A549 treated with Hydrocortisone at 1 μM for 4 hours (cell line): ENCODE measurements at places on chromosomes 4 and X. TPM values are rescaled to one million over a fixed set of nuclear protein-coding genes. Genes with fewer than 3 reads are reported as not detected.

The CSAG2 gene
- not detected in 5 replicates for total RNA-seq

The SLC26A1 gene
- total RNA-seq, result 0.14 to 0.44 TPM (median 0.17 TPM) in 5 replicates

The ADH1B gene
- not detected in 5 replicates for total RNA-seq

The GAGE1 gene
- not detected in 5 replicates for total RNA-seq

The TRIM2 gene
- 0.62 to 1.2 TPM (median 0.64 TPM) in 5 replicates for total RNA-seq
